ENCODE measurements at places on chromosomes 3 and 15.

GRCh38 chr3:10389339-10389738, 68.4 kb upstream of the SEC13 start:
- DNase-seq, result no peak

- DNase-seq, result no peak
Observed at GRCh38 chr15:81929557-81929956, 116.3 kb downstream of the MEX3B start.

DNA sequence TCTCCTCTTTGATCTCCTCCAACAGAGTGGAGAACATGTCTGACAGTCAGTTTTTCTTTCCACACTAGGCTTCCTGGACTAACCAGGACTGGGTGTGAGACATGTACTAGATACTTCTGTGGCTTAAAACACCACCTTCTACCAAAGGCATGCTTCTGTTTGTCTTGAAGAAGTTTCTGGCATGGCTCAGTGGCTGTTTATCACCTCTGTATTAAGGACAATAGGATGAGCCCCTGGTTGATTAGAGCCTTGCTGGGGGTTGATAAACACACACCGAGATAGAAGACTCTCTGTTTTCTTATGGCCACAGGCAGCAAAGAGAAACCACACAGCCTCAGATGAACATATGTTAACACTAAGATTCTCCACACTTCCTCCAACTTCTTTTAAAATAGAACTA, 40.5 kb downstream of the SV2B start:
- DNase-seq, result no peak

GRCh38 chr15:84832448-84833040, 15.4 kb downstream of the ALPK3 start:
- no peak for DNase-seq

- no peak for DNase-seq
Observed at GRCh38 chr3:48899273-48899672, 591 bp upstream of the SLC25A20 start.

DNA sequence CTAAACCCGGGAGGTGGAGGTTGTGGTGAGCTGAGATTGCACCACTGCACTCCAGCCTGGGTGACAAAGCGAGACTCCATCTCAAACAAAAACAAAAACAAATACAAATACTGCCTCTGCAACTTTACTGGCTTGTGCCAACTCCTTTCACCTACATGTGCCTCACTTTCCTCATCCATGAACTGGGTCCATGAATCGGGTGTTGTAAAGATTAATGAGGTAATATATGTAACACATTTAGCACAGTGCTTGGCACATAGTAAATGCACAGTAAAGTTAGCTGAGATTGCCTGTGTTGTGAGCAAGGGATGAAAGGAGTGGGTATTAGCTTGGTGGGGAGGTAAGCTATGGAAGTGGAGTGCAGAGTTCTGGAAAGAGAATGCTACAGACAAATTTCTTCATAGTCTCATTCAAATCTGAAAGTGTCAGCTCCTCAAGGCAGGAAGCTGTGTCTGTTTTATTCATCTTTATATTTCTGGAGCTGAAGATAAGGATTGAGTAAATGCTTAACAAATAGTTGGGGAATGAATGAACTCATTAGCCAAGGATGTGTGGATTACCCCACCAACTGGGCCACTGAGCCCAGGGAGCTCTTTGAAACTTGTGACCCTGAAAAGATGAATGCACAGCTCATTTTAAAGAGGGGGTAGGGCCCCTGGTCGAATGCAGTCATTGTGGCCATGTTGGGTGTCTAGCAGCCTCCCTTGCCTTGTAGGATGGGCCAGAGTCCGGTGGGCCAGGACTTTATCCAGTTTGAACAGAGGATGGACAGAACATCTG, 7.7 kb upstream of the CDCP1 start:
- DNase-seq, result no peak

- DNase-seq, result no peak
Observed at GRCh38 chr3:187782006-187782405, 36.7 kb upstream of the BCL6 start.

DNA sequence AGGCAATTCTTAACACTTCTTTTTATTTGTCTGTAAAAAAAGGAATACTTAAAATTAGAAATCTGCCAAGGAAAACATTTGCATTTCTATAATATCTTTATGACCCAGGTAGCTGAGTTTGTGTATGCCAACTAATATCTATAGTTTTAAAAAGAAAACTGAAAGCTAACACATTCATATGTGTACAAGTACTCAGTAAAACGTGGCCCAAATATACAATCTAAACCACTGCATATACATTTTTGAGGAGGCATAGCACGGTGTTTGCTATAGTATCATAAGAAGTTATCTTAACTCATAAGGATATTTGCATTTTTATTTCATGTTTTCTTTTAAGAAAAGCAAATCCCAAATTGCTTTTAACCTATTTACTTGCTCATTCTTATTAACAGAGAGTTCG, 172.7 kb downstream of the ZBTB20 start:
- no peak for DNase-seq

- DNase-seq, result no peak
Observed at GRCh38 chr15:59531066-59531675, 80.4 kb upstream of the GCNT3 start.

DNA sequence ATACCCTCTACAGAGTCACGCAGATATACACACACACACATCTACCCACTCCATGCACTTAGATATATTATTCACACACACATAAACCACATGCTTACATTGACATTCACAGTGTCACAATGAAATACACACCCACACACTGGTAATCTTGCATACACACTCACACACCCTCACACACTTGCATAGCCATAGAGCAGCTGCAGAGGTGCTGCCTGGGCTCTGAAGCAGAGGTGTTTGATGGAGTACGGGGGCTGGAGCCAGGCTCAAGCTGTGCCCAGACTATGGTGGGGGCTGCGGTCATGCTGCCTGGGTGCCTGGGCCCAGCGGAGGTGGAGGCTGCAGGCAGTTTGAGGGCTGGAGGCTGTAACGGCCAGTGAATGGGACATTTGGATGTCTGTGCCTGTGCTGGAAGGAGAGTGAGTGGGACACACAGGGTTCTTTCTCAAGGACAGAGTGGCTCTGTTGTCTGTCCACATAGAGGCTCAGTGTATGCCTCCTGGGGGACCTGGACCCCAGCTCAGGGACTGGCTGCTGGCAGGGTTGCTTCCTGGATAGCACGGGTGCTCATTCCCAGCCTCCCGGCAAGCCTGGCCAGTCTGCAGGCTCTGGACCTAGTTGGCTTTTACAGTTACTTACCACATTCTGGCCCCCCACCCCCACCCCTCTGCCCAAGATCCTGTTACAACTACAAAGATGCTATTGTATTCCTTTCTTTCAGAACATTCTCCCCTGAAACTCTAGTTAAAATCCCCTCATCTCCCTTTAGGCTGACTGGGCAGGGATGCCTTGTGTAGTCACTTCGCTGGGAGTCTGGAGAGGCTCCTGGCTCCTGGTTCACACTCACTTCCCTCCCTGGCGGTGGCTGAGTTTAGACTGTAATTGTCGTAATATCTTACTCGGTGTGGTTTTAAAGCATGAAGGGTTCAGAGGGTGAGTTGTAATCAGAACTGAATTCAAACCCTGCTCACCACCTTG, 12.5 kb downstream of the GASK1A start:
- DNase-seq, result no peak

DNA sequence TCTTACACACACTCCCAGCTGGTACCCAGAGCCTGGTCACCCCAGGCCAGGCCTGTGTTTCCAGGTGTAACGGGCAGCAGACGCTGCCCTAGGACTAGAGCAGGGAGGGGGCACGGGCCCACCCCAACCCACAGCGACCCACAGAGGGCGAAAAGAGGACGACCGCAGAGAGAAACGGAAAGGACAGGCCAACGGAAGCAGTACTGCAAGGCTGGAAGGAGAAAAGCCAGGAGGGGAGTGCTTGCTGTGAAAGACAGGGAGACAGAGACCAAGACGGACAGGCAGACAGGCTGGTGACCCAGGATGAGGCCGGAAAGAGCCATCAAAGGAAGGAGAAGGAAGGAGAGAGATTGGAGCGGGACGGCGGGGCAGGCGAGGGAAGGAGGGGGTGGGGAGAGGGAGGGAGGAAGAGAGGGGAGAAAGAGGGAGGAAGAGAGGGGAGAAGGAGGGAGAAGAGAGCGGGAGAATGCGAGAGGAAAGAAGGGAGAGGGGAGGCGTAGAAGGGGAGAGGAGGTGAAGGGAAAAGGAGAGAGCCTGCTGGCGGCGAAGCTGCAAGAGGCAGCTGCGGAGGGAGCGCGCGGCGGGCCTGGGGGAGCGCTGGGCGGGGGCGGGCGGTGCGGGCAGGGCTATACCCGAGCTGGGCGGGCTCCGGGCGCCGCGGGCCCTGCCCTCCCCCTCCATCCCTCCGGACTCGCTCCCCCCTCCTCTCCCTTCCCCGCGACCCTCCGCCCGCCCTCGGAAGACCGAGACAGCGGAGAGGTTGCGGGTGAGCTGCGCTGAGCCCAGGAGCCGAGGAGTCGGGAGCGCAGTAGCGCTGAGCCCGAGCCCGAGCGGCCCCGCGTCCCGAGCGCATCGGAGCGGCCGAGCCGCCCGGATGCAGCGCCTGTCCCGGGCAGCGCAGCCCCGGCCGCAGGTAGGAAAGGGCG, at the start of gene SLC6A1:
TSS of gene SLC6A1 (plus strand) at position 732 of the 926 bp plus-strand sequence. CDS start 24,464 bp downstream, outside the sequence.
- DNase-seq, result no peak

DNA sequence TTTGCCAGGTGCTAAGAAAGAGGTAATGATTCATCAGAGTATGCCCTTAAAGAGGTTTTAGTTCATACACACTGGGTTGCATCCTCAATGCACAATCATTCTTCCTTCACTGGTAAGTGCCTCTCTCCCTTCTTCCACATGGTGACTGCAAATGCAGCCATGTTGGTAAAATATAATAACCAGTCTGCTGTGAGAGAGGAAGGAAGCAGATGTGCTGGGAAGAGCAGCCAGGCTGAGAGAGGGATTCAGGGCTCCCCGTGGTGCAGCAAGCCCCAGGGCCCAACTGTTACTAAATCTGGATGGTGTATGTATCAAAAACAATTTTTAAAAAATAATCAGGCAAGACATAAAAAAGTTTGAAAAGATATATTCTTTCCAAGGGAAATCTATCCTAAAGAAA, 498.1 kb downstream of the MAGI1 start:
- DNase-seq, result no peak

DNA sequence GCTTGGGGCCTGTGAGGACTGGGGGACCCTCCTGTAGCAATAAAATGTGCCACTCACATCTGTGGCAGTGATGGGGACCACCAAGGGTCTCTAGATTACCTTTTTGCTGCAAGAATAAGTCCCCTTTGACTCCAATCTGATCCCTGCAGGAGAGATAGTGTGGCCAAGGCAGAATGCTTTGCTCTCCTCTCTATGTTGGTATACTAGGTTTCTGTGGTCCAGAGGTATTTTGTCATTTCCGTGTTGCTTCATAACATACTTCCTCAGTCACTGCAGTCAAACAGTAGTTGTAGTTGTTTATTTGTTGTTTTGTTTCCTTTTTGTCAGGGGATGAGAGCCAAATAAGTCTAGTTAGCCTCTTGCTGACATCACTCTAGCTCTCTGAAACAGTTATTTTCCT, 13.1 kb upstream of the NAALADL2 start:
- no peak for DNase-seq

GRCh38 chr3:113560831-113561623, 28.7 kb downstream of the SIDT1 start:
- no peak for DNase-seq

- no peak for DNase-seq
Observed at GRCh38 chr3:79902151-79902550, 134.4 kb upstream of the ROBO1 start.

GRCh38 chr3:45516829-45517228, 77.7 kb upstream of the LIMD1 start:
- DNase-seq, result peak; percentile 65

DNA sequence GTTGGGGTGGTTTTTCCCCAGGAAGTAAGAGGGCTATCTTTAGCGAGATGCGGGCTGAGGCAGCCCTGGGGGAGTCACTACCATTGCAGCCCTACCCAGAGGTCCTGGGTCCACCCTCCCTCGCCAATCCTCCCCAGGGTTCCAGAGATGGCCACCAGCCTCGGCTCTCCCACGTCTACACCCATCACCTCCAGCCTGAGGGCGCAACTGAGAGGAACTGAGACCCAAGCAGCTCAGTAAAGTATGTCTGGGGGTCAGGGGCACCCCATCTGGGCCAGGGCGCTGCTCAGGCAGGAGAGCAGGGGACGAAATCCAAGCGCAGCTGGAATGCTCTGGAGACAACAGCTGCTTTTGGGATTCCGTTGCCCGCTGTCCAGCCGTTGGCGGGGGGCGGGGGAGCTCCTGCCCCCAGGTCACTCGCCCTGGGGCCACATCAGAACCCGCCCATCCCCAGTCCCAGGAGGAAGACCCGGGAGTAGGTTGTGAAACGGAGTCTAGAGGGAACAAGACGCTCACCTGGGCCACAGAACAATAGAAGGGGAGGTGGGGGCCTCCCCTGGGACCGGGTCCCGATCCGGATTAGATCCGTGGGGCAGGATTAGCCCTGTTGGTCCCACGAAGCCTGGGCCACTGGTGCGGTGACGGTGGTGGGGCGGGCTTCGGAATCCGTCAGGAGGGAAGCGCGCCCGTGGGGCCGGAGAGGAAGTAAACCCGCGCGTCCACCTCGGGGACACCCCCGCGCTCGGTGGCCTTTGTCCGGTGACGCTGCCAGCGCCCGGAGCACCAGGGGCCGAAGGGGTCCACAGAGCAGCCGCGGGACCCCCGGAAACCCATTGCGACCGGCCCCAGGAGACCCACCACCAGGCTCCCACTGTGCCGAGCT, 1.4 kb upstream of the NDUFAF3 start:
- DNase-seq, result no peak

DNA sequence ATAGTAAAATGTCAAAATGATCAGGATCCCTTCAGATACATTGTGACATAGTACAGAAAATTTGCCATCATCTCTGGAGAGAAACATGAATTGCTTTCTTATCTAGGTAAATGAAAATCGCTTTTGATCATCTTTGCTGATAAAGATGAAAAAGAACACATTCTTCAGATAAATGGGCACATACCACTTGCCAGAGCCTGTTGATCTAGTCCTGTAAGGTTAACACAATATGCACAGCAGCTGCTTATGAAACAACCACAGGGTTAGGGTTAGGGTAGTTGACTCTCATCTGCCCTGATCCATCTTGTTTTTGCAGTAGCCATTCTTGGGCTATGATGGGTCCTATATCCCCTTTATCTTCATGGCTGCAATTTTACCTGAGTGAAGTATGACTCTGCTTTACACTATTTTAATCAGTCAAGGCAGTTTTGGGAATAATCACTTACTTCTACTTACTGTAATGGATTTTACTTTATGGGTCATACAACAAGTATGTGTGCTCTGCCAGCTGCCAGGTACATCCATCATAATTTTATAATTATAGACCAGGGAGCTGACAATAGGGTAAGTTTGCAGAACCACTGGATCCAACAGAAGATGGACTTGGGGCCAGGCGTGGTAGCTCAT, 12.6 kb upstream of the SPINK8 start:
- DNase-seq, result no peak
